Ovary (tissue), 10 donors: ENCODE measurements at places on chromosomes 13 and 19. TPM values are rescaled to one million over a fixed set of nuclear protein-coding genes. Genes with fewer than 3 reads are reported as not detected.

- no peak for DNase-seq
Measured at GRCh38 chr13:47100214-47100853, 203.5 kb upstream of the HTR2A start.

DNA sequence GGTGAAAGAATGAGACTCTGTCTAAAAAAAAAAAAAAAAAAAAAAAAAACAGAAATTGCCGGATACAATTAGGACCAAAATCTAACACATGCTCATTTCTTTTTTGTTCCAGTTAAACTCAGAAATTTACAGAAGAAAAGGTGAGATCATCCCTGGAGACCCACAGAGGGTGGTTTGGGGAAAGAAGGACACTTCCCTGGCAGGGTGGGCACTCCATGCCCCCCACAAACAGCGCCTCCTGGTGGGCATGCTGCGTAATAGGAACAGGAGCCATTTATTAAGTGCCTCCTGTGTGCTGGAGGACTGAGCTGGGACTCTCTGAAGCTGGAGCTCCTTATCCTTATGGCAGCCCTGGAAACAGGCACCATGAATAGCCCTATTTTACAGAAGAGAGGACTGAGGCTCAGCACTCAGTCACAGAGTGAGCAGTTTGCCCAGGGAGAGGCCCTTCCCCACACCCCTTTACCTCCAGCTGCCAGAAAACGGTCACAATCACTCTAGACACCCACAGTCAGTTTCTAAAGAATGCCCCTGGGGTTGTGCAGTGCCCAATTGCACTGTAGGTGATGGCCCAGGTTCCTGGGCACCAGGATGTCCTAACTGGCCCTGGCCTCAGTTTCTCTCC lies 10.1 kb downstream of the C19orf38 start:
- no peak for DNase-seq

DNA sequence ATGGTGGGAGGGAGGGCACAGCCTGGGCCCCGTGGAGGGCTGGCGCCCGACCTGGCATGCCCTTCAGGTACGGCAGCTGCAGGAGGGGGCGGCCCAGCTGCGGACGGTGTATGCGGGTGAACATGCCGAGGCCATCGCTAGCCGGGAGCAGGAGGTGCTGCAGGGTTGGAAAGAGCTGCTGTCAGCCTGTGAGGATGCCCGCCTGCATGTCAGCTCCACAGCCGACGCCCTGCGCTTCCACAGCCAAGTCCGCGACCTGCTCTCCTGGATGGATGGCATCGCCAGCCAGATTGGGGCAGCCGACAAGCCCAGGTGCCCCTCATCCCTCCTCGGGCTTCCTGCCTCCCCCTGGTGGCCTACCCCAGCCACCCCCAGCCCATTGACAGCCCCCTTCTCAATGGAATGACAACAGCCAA lies 16.6 kb upstream of the SHKBP1 start:
- DNase-seq, result no peak

DNA sequence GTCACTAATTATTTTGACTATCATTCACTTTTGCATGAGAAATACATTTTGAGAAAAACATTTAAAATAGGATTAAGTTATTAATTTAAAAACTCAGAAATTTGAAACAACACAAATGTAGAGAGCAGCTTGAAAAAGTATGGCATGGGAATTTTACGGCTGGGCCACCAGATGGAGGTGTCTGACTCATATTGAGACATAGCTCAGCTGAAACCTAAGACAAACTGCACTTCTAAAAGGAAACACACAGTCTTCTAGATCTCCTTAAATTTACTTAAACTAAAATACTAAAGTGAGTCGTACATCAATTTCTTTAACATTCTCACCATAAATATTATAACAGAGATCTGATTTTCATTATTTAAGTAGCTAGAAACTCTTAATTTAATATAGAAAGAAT lies 41.9 kb upstream of the POSTN start:
- DNase-seq, result no peak

GRCh38 chr19:46450737-46451136 lies 20.6 kb downstream of the PNMA8A start:
- no peak for DNase-seq

DNA sequence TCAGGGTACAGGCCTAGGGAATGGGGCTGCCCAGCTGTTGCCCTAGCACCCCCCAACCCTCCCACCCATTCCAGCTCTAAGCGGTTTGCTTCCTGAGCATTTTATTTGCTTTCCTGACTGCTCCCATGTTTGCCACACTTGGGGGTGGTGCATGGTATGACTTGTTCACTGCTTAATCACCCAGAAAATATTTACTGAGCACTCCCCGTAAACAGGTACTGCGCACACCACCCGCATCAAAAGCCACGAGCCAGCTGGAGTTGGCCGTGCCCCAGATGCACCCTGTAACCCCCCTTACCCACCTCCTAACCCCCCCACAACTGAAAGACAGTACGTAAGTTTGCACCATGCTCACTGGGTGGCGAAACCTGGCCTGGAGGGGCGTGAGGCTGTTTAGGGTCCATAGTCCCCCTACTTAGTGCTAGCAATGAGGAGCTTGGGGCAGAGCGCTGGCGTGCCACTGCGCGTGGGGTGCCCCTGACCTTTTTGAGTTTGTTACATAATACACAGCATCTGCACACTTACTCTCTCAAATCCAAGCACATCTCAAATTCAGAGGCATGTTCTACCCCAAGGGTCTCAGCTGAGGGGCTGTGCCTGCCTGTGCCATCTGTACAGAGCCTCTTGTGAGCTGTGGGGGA lies 29.8 kb downstream of the DPF1 start:
- no peak for DNase-seq

DNA sequence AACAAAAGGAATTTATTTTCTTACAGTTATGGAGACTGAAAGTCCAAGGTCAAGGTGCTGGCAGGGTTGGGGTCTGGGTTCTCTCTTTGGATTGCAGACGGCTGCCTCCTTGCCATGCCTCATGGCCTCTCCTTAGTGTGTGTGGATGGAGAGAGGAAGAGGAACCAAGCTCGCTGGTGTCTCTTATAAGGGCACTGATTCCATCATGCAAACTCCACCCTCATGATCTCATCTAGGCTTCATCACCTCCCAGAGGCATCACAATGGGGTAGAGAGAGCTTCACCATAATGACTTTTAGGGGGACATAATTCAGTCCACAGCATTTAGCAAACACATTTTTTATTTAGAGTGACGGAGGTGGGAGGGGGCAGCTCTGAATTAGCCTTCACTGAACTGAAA lies 104.9 kb upstream of the ABCC4 start:
- DNase-seq, result no peak

DNA sequence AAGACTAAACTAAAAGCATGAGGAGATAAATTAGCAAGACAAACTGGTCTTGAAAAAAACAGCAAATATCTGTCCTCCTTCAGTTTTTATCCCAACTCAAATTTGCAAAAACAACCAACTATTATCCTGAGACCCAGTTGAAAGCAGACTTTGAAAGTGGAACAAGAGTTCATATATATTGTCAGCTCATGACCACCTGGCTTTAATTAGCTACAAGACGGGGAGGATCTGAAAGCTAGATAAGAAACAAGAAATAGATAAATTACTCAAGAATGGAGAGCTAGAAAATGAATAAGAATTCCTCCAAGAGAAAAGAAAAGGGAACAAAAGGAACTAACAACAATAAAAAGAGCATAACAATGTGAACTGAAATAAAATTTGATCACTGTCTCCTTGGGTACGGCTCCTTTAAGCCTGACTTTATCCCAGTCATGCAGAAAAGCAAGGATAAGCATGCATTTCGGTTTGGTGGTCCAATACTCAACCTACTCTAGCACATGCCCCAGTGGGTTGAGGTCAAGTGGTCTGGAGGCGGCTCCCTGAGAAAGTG lies 246.9 kb downstream of the DCLK1 start:
- DNase-seq, result no peak

- no peak for DNase-seq
Measured at GRCh38 chr13:24675806-24676570, 4.2 kb upstream of the ATP12A start.

- DNase-seq, result peak; percentile 87
Measured at GRCh38 chr19:55486971-55487923, 989 bp upstream of the SSC5D start.

DNA sequence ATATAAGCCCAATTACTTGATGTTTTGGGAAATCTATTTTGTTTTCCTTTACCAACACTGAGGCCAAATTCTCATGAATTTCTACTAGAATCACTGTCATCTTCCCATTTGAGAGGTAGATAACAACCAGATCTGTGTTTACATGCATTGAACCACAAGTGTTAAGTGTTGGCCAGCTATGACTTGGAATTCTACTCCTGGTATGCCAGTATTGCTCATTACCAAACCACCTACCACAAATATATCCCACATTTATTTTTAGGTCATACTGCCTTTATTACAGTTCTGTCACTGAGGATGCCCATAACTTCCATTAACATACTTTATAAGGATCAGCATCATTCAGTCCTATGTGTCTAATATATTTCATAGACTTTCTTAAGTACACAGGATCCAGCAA lies 328.9 kb downstream of the DIAPH3 start:
- no peak for DNase-seq

- no peak for DNase-seq
Measured at GRCh38 chr19:40363069-40363468, 14.6 kb downstream of the PLD3 start.

- DNase-seq, result no peak
Measured at GRCh38 chr19:56142087-56142787, 1.1 kb downstream of the ZNF444 start.

DNA sequence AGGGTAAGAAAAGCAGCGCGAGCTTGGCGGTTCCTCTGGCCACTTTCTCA lies at the start of gene DMRTC2:
DMRTC2 (plus strand) TSS at position 42 of the 50 bp plus-strand sequence. CDS start 2,387 bp downstream, outside the sequence.
- no peak for DNase-seq

DNA sequence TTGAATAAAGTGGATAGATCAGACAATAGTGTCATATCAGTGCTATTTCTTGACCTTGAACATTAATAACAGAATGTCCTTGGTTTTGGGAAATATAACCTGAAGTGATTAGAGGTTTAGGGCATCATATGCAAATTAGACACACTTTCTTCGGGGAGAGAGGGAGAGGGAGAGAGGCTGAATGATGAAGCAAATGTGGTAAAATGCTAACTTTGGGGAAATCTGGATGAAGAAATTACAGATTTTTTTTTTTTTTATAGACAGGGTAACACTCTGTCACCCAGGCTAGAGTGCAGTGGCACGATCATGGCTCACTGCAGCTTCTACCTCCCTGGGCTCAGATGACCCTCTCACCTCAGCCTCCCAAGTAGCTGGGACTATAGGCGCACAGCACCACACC lies 3.9 kb upstream of the NCR1 start:
- DNase-seq, result no peak

DNA sequence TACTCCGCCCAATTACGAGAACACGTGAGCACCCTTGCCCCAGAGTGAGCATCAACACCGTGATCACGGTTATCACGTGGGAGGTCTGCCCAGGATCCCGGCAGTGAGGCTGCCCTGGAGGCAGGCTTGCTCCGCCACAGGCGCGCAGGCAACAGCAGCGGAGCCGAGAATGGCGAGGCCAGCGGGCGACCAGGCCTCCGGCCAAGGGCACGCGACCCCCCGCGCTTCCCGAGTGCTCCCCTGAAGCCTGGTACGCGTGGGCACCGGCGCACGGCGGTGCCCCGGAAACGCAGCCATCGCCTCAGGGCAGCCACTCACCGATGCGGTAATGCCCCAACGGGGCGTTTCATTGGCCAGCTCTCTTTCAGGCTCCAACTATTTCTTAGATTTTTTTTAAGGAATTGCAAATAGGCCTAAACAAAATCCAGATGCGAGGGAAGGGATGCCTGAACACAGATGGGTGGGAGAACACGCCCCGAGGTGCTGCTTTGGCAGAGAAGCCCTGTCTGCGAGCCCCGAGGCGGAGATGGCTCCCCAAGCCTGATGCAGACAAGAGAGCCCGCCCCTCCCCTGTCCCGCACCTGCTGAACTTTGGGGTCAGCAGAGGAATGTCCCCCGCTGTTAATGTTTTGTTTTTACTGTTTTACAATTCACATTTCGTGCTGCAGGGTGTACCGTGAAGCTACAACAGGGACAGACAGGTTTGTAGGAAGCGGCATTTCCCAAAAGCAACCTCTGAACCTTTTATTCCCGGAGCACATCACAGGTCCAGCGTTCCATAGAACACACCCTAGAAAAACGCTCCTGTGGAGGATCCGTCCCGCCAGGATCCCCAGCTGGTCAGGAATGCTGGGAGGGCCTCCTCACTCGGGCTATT lies 132.7 kb downstream of the ZDHHC20 start:
- peak; percentile 30 for DNase-seq

GRCh38 chr13:39875111-39875987 lies 219.9 kb downstream of the COG6 start:
- DNase-seq, result no peak

DNA sequence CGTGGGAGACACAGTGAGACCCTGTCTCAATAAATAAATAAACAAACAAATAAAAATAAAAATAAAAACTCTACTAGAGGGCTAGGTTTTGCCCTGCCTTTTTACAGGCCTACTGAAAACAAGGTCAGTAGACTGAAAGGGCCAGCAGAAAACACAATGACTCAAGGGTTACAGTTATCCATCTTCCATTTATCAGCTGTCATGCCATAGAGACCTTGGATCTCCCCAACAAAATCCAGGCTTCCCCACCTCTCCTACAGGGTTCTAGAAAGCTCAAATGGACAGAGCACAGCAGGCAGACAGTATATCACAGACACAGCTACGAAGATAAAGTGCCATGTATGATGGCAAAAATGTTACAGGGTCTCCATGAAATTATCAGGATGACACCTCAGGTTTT lies 54.4 kb downstream of the FOXO1 start:
- no peak for DNase-seq

- no peak for DNase-seq
Measured at GRCh38 chr13:46739447-46740098, 57.4 kb downstream of the ESD start.

DNA sequence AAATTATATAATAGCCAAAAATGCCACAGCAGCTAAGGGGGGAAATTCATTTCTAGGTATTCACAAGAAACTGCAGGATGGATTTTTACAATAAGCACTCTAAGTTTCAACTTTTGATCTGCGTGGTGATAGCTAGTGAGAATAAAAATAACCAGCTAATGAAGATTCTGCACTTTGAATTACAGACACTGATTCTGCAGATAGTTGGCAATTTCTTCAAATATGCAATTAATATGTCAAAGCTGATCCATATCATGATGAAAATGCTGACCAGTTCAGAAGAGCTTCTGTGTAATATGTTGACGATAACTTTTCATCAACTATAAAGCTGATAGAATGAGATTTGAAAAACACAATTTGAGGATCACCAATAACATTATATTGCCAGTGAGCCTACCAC lies 1272.9 kb downstream of the EFNB2 start:
- no peak for DNase-seq

DNA sequence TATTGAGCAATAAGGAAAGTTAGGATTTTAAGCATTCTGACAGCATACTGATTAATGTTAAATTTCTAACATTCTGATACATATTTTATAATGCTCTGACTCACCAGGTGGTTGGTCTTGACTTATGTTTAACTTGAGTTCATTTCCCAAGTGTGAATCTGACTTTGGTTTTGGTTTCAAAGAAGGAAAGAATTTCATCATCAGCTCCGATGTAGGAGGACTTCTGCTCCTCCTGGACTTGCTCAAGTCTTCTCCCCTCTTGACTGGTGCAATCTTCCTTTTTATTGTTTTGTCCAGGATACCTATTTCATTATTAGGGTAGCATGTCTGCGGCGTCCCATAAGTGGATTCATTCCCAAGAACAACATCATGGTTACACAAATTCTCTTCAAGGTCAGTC lies 141.3 kb downstream of the RNF17 start:
- DNase-seq, result no peak

Gene F10
- polyA plus RNA-seq, result 41.7 TPM

Gene PTGIR
- 1.8 TPM for polyA plus RNA-seq

Gene GNG7
- polyA plus RNA-seq, result 12.3 TPM

Gene ADGRE1
- polyA plus RNA-seq, result 0.80 TPM

Gene DCT
- 0.27 TPM for polyA plus RNA-seq

Gene CEACAM5
- not detected for polyA plus RNA-seq

Gene C2CD4C
- not detected for polyA plus RNA-seq

Gene KLC3
- not detected for polyA plus RNA-seq
